ENCODE measurements at places on chromosomes 3 and 15. TPM values are rescaled to one million over a fixed set of nuclear protein-coding genes. Genes with fewer than 3 reads are reported as not detected.

DNA sequence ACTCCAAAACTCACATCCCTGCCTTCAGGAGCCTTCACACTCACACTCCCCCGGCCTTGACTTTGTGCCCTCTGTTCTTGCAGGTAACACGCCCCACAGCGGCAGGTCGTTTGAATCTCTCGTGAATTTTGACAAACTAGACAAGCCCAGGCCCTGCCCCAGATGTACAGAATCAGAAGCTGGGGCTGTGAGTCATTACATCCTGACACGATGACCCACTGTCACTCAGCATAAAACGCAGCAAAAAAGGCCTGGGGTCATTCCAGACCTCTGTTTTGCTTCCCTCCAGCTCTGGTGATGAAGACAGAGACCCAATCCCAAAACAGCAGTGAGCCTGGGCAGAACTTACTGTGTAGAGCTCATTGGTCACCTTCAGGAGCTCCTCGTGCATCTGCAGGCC, 116.4 kb upstream of the RAD18 start:
- H3K4me1 ChIP-seq = no peaks in the 10 kb centered on the region
- no peaks in the 10 kb centered on the region for H3K27me3 ChIP-seq
- H3K4me3 ChIP-seq = no peak overlapping the region
- no peak for DNase-seq
- no peaks in the 10 kb centered on the region for H3K36me3 ChIP-seq

Gene CHRNB4
- not detected for polyA plus RNA-seq

DNA sequence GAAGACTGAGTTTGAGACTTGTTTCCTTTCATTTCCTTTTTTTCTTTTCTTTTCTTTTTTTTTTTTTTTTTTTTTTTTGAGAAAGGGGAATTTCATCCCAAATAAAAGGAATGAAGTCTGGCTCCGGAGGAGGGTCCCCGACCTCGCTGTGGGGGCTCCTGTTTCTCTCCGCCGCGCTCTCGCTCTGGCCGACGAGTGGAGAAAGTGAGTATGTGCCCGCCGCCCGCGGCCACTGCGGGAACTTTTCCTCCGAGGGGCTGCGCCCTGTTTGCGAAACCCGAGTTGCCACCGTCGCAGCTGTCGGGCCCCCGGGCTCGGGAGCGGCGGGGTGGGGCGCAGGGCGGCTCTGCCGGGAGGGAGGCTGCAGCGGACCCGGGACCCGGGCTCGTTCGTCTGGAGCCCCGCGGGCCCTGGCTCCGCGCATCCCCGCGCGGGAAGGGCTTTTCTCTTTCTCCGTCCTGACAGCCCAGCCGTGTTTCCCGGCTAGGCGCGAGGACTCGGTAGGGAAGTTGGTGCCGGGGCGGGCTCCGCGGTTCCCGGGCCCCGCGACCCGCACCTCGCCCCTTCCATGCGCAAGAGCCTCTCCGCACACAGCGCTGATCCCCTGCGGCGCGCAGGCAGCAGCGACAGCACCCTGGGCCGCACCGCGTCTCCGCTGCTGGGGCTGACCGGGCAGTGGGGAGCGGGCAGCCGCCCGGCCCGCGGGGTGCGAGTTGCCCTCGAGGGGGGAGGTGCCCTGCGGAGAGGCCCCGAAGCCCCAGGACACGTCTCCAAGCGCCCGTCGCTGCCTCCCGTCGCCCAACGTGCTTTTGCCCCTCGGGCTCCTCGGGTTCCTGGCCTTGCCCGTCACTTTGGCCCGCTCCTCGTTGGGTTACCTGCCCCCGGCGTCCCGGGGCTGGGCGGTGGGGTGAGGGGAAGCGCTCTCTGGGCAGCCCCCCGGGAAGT, 1.4 kb downstream of the IGF1R start:
- DNase-seq = peak; percentile 74
- no peaks in the 10 kb centered on the region for H3K36me3 ChIP-seq
- H3K27ac ChIP-seq = peak overlapping the region; percentile 94
- no peaks in the 10 kb centered on the region for H3K4me1 ChIP-seq

Gene HIGD2B
- polyA plus RNA-seq = not detected

Gene CLDN16
- polyA plus RNA-seq = not detected

Gene CD86
- 18.5 TPM for polyA plus RNA-seq

DNA sequence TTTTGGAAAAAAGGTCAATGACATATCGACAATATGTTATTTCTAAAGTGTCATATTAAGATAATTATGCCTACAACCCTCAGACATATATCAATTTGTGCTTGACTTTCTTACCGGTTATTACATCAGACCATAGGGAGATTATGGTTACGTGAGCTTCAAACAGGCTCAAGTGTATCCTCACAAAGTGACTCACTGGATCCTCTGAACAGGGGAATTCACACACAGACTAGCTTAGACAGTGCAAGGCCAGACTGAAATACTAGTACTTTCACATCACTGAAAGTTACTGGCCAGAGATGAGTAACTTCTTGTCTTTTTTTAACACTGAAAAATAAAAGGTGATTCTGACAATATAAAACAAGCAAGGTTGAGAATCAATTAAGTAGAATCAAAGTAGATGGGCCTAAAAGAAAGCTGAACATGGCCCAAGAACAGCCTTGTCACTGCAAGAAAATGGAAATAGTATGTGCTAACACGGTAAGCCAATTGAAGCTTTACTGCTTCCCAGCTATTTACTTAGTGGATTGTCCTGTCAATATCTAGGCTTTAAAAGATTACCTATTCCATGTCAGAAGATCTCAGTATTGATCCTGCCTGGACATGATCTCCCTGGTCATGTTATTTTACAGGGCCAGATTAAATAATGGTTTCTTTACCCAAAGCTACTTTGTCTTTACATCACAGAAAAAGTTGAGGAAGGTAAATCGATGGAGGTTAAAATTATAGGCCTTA, 848.6 kb downstream of the ROBO1 start:
- H3K27ac ChIP-seq = no peak overlapping the region
- H3K36me3 ChIP-seq = no peaks in the 10 kb centered on the region

Measured in sigmoid colon (tissue), 7 donors.